NCI-H187 (cell line): ENCODE measurements at places on chromosomes 2 and 18.

DNA sequence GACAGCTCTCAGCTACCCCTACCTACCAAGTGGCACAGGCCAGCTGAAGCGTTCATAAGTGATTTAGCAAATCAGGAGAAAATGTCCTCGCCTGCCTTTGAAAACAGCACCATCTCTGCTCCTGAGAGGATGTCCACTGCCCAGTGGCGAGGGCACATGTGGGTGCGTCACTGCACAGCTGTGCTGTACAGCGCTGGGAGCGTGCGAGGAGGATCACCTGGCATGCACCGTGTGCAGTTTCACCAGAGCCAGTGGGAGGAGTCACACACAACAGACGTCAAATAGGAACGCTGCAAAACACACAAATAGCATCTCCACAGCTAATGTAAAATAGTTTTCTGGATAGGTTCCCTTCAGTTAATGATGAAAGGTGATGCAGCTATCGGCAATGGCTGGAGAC is 154.1 kb downstream of the HDAC4 start:
- DNase-seq: peak; percentile 24

DNA sequence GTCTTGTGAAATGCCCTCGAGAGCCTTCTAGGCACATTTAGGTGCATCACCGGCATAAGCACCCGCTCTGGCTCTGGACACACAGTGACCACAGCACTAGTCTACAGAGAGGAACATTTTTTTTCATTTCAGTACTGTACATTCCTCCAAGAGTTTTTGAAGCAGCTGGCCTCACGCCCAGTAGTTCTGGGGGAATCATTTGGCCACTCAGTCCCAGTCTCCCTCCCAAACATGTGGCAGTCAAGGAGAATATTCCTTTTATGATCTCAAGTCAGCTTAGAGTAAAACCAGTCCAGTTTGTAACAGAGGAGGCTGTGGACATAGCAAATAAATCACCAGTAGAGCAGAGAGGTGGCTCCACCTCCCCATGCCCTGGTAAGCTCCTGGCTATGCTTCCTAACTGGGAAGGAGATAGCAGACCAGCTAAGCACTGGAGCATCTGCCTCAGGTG is 48.1 kb downstream of the KCNE4 start:
- DNase-seq: no peak

- DNase-seq: no peak
These were observed 98.3 kb upstream of the EPC2 start for GRCh38 chr2:148546270-148546669.

DNA sequence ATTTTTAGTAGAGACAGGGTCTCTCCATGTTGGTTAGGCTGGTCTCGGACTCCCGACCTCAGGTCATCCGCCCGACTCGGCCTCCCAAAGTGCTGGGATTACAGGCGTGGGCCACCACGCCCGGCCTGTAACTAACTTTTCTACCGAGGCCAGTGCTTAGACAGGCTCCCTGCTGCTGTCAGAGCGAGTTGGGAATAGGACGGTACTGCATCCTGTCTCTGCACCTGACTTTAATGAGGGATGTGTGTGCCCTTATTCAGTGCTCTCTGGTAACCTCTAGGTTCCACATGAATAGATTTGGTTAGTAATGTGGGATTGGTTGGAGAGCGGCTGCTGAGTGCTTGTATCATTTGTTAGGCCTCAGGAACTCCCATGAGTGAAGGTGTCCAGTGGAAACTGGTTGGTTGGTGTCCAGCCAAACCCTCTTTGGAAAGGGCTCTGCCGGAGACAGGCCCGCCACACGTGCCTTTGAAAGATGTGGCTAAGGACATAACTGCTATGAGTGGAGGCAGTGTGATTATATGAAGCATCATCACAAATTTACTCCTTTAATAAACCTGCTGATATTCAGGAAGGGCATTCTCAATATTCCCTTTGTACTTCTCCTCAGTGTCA is 36.6 kb downstream of the MYOM1 start:
- no peak for DNase-seq

DNA sequence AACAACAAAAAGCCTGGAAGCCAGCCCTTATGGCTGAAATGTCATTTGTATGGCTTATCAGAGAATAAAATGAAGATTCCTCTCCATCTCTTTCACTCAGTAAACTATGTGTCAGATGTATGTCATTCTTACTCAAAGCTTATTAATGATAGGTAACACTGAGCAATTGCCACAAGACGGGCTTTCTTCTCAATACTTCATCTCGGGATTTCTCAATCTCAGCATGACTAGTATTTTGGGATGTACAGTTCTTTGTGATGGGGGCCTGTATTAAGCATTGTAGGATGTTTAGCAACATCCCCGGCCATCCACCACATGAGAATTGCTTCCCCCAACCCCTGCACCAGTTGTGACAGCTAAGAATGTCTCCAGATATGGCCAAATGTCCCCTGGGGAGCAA is 80.2 kb downstream of the MREG start:
- no peak for DNase-seq

DNA sequence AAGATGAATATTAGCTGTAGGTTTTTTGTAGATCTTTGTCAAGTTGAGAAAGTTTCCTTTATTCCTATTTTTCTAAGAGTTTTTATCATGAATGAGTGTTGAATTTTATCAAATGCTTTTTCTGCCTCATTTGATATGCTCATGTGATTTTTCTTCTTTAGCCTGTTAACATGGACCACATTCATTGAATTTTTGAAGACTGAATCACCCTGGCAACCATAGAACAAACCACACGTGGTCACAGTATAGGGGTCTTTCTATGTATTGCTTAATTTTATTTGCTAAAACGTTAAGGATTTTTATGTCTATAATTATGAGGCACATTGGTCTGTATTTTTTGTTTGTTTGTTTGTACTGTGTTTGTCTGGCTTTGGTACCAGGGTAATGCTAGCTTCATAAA is 201.7 kb upstream of the CWC22 start:
- no peak for DNase-seq

GRCh38 chr2:85042330-85042729 is 71.4 kb downstream of the KCMF1 start:
- no peak for DNase-seq

GRCh38 chr2:217573571-217573970 is 429.2 kb downstream of the TNS1 start:
- DNase-seq: no peak

GRCh38 chr18:37361335-37362157 is 204.1 kb downstream of the CELF4 start:
- DNase-seq: peak; percentile 68

- no peak for DNase-seq
These were observed 33.6 kb downstream of the FAM228A start for GRCh38 chr2:24208490-24208889.

GRCh38 chr2:190607657-190608357 is 41.1 kb upstream of the NAB1 start:
- no peak for DNase-seq

DNA sequence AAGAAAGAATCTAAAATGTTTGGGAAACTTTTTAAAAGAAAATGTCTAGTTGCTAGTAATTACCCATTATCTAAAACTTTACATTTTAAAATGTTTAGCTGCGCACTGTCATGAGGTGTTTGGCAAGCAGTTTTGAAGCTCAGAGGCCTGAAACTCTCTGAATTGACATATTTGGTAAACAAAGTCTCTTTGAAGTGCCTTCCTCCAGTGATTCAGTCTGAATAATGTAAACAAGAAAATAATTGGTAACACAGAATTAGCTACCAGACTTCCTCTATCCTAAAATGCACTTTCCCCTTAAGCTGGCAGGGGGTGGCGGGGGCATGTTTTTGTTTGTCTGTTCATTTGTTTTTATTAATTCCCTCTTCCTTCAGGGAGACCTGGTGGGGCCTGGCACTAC is 61.4 kb downstream of the WDR75 start:
- no peak for DNase-seq

DNA sequence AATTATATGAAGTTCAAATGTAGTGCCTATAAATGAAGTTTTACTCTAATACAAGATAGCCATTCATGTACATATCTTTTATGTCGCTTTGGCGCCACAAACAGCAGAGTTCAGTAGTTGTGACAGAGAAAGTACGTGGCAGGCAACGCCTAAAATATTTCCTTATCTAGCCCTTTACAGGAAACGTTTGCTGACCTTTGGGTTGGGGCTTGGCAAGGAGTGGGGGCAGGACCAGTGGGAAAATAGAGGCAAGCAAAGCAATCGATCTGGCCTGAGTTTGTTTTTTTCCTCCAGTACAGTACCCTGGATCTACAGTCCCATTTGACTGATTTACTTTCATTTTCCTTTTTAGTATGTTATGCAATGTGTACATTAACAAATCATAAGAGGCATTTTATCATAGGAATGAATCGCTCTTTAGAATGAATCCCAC is 13.1 kb downstream of the CCDC68 start:
- DNase-seq: peak; percentile 4

GRCh38 chr2:85231468-85231805 is 96.4 kb downstream of the TGOLN2 start:
- DNase-seq: no peak

DNA sequence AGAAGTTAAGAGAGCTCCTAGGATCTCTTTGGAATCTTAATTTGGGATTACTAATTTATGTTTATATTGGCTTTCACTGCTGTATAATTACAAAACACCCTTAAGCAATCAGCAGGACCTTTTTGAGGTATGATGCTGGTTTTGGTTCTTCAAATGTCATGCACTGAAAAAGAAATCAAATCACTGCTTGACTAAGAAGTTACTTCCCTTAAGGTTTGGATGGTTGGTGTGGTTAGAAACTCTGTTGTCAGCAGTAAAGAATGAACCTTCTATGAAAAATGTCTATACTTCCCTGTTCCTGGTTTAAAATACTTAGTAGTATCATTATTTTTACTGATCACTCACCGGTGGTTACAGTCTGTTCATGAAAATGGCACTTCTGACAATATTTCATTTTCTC is 5.5 kb downstream of the COLEC12 start:
- no peak for DNase-seq

GRCh38 chr2:2012505-2012904 is 268.2 kb upstream of the PXDN start:
- no peak for DNase-seq

GRCh38 chr2:15980605-15981098 is 40.3 kb downstream of the MYCN start:
- DNase-seq: no peak

DNA sequence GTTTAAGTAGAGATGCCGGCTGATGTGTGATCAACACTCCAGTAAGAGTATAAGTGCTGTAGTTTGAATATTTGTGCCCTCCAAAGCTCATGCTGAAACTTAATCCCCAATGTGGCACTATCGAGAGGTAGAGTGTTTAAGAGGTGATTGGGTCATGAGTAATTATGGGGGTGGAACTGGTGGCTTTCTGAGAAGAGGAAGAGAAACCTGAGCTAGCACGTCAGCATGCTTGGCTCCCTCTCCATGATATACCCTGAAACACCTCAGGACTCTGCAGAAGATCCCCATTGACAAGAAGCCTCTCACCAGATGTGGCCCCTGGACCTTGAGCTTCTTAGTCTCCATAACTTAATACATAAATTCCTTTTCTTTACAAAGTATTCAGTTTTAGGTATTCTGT is 584.8 kb downstream of the TSN start:
- DNase-seq: peak; percentile 5

- no peak for DNase-seq
These were observed 77.5 kb upstream of the MYL1 start for GRCh38 chr2:210392469-210392881.

DNA sequence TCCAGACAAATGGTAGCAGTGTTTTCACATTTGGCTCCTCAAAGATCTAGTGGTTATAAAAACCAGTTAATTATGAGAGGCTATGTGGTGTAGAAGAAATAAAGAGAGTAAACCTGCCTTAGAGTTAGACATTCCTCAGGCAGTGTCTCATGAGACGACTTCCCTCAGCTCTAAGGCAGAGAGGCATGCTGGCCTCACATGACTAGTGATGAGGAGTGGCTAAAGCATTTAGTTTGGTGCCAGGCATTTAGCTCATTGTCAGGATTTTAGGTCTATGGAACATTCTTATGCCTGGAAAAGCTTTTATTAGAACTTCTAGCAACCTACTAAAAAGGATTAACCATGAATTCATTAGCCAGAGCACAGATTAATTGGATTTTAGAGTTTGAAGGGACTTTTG is 90.3 kb downstream of the RPRM start:
- DNase-seq: no peak
